Activated T-cell treated with anti-CD3 and anti-CD28 coated beads for 4 hours (primary cell): ENCODE measurements at places on chromosomes 12 and 14.

GRCh38 chr12:32270818-32271710, 128.3 kb upstream of the FGD4 start:
- DNase-seq = no peak

- DNase-seq = no peak
These were observed 30.6 kb downstream of the ATF7IP start for GRCh38 chr12:14396071-14396470.

- DNase-seq = no peak
These were observed 201.2 kb downstream of the TTC8 start for GRCh38 chr14:89025561-89026236.

DNA sequence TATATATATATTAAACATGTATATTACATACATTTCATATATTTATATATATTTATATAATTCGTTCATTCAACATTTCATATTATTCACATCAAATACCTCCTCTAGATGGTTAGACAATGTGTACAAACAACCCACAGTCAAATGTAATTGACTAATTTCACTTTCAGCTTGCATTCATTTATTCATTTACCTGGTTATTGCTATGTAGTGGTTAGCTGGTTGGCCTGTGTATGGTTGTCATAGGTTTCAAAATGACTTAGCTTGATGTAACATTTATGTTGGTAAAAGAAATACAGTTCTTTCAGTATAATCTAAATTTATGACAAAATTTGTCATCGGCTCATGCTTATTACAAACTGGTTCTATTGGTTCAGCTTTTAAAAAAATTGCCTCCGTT, 389 bp downstream of the OR4K13 start:
- DNase-seq = no peak

DNA sequence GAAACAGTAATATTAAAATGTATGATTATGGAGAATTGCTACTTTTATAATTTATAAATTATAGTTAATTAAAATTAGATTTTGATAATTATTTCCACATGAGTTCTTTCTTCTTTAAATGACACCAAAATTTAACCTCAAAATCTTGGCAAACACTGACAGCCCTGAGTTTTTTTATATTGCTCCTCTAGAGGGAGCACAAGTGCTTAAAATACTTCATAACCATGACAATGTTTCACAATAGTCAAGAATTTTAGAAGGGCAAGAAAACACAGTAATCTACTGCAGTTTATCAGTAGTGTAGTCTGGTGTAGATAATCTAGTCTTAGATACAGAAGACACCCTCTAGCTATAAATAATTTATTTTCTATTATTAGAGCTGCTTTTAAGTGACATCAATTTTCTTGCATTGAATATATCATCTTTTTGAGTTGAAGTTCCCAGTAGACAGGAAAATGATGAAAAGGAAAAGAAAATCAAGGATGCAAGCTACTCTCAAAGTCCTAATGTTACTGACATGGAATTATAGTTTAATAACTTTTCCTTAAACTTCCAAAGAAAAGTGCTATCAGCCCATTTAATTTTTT, 14.3 kb upstream of the PTGER2 start:
- no peak for DNase-seq

- no peak for DNase-seq
These were observed 24.9 kb upstream of the CCDC63 start for GRCh38 chr12:110821917-110822316.

- no peak for DNase-seq
These were observed 276.4 kb downstream of the DPF3 start for GRCh38 chr14:72617391-72618031.

DNA sequence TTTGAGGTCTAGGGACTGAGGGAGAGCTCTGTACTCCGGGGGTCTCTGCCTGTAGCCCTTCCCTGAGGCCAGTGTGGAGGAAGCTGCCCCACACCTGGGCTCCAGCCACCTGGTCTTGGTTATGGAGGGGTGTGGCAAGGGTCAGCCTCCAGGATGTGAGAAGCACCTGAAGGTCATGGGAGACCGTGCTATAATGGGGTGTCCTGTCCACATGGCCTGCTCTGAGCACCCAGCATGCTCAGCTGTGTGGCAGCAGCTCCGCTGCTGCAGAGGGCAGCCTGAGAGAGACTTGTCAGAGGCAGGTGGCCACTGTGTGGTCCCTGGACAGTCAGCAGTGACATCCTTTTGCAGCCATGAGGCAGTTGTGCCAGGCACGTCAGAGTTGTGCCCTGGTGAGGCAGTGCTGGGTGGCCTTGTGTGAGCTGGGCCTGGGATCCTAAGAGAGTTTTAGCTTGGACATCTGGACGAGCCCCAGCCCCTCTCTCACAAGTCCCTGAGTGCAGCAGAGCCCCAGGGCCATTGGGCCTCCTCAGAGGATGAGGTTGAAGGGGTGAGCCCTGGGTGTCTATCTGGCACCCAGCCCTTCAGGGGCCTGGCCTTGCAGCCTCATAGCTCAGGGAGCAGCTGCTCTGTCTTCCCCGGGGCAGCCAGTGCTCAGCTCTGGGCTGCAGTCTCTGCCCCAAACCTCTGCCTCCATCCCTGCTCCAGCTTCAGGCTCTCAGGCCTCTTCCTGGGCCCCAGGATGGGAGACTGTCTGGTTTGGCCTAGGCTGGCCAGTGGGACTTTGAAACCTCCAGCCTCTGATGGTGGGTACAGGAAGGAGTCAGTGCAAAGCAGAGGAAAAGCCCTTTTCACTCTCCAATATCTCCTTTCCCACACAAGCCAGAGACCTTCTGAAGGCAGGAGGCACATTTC, 7.4 kb upstream of the ATG101 start:
- no peak for DNase-seq

DNA sequence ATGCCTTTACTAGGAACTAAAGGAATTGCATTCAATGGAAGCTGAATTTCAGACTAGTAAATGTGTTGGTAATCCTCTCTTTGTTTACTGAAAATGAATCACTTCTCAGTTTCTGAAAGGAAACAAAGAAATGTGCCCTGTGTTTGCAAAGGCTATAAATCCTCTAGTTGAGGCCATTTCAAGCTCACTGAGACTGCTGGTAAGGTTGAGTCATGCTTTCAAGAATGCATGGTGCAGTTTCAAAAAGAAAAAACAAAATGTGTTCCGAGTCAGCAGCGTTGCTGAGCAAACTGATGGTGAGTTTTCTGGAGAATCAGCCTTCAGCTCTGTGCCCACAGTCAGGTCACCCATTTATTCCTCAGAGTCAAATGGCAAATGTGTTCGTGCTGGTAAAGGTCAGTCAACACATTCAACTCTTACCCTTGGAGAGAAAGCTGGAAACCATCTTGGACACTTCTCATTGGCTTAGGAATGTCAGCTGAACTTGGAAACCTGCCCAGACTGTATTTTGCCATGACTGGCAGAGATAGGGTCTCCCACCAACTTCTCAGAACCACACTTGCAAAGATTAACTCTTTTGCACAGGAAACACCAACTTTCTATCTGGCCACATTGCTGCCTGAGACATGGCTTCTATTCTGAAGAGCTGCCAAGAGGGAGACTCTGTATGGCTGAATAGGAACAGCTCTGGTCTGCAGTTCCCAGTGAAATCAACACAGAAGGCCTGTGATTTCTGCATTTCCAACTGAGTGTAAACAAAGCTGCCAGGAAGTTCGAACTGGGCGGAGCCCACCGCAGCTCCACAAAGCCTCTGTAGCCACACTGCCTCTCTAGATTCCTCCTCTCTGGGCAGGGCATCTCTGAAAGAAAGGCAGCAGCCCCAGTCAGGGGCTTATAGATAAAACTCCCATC, 484.4 kb downstream of the ATP23 start:
- DNase-seq = no peak

GRCh38 chr12:94545935-94546771, 86.5 kb upstream of the CEP83 start:
- no peak for DNase-seq

DNA sequence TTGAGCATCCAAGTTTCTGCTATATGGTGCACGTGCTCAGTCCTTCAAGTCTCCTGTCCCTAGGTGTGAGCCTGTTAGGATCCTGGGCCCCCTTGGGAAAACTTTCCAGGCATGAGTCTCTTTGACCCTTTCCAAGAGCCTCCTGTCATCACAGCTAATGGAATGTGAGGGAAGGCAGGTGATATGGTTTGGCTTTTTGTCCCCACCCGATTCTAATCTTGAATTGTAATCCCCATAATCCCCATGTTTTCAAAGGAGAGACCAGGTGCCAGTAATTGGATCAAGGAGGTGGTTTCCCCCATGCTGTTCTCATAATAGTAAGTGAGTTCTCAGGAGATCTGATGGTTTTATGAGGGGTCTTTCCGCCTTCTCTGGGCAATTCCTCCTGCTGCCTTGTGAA, 265.5 kb downstream of the ATP23 start:
- DNase-seq = no peak

DNA sequence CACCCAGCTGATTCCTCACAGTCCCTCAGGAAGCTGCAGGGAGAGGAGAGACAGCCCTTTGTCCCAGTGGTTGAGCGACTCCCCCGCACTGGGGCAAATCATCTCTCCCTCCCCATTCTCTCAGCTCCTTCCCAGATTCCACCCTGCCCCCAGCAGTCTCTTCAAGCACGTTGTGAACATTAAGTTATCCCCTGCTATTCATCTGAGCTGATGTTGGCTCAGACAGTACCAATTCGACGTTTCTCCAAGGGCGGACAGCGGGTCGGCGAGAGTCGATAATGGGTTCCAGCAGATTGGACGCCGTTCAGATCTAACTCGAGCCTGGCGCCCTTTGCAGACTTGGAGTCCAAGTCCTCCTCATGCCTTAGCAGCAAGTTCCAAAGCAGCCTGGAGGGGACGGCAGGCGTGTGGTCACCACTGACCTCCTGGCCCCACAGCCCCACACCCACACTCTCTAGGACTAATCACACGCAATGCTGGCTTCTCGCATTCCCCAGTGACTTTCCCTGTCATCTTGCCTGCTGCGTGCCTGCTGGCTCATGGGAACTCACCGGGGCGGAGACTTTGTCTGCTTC, 245.9 kb downstream of the CHST11 start:
- no peak for DNase-seq

DNA sequence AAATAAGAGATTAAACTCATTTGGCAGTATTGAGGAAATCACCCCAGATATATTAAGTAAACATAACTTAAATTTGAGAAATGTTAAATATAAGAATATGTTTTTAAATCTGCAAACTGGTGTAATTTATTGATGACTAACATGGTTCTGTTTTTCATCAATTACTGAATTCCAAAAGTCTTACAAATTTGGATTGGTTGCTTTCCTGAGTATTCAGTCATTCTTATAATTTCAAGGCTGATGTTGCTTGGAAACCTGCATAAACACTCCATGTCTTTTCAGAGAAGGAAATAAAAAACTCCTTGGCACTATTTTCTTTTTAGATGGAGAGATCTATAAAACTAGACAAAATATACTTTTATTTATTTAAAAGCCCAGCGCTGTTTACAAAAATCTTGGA, 71.7 kb downstream of the NOVA1 start:
- DNase-seq = no peak

- no peak for DNase-seq
These were observed 198.8 kb downstream of the KITLG start for GRCh38 chr12:88381466-88381865.

GRCh38 chr12:25855716-25856115, 102.8 kb upstream of the RASSF8 start:
- DNase-seq = no peak

DNA sequence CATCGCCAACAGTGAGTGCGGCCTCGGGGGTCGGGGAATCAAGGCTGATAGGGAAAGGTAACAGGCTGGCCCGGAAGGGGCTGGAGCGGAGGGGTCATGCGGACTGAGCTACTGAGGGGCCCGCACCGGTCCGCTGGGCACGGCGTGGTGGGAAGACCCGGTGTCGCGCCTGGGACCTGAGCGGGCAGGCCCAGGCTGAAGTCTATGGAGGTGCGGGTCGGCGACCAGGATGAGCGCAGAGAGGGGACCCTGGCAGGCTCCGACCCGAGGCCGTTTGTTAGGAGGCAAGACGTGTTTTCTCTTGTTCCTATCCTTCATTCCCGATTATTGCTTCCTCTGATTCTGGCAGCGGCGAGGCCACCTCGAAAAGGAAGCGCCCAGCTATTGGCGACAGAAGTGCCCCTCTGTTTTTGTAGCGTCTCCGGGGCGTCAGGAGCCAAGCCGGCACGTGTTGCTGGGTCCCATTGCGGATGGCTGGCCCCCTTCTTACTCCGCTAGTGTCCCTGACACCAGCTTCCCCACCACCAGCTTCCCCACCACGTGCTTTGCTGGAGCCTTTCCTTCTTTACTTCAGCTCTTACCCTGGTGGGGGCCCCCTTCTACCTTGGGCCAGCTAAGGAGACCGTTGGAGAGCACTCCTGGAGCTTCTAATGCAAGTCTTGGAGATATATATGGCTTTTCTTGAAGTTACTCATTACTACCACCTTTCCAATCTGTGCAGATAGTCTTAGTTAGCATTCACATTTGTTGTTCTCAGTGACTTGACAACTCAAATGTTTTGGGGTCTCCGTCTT, 653 bp downstream of the PA2G4 start:
- no peak for DNase-seq

- no peak for DNase-seq
These were observed 39.2 kb downstream of the BCAT1 start for GRCh38 chr12:24909667-24910066.

DNA sequence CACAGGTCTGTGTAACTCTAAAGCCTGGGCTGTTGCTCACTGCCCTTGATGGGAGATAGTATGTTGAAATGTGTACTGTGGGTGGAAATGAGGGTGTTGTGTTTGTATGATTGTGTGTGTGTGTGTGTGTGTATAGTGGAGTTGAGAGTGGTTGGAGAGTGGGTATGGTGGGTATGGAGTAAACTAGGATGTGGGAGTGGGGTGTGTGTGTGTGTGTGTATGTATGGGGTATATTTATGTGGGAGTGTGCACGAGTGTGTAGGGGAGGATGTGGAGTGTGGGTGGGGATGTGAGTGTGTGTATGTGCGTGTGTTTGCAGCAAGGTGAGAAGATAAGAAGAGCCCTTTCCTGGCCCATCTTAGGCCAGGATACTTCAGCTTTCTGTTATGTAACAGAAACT, 22.3 kb downstream of the RPH3A start:
- no peak for DNase-seq

DNA sequence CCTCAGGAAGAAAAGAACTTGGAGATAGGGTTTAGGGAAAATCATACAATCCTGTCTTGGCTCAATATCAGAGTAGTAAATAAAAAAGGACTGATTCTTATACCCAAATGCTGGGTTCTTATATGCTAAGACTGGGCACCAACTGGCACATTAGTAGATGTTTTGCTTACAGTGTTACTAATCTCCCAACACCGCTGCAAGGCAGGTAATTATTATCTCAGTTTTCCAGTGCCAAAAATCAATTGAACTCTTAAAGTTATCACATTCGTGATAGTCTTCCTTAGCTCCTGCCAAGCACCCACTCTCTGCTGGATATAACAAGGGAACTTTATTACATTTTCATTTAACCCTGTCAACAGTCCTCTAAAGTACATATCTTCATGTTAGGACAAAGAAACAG, 25.0 kb upstream of the HIGD1C start:
- no peak for DNase-seq

DNA sequence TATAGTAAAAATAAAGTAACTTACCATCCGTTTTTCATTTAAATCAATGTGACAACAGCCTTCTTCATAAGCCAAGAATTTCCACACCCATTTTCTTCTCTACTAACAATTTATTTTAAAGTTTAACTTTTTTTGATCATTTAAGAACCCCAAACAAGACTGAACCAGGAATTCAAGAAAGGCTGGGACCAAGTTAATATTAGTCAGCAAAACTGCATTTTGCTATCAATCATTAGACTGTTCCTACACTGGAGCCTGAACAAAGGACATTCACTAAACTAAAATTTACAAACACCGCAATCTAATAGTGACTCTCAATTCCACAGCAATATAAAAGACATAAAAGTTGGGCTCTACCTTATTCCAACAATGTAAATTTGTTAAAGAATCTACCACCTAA, 73.6 kb downstream of the OSBPL8 start:
- no peak for DNase-seq
